ENCODE measurements at places on chromosomes 12 and 14.
A peak's percentile ranks its signal among the peaks of the same experiment; 100 is the strongest.

DNA sequence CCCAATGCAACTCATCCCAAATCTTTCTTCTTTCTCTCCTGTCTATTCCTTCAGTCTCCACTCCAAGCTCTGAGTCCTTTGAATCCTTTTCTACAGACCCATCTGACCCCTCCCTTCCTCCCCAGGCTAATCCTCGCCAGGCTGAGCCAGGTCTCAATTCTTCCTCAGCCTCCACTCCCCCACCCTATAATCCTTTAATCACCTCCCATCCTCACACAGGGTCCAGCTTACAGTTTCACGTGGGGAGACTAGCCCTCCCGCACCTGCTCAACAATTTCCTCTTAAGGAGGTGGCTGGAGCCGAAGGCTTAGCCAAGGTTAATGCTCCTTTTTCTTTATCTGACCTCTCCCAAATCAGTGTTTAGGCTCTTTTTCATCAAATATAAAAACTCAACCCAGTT lies 63.8 kb downstream of the MOK start:
- DNase-seq: no peak

DNA sequence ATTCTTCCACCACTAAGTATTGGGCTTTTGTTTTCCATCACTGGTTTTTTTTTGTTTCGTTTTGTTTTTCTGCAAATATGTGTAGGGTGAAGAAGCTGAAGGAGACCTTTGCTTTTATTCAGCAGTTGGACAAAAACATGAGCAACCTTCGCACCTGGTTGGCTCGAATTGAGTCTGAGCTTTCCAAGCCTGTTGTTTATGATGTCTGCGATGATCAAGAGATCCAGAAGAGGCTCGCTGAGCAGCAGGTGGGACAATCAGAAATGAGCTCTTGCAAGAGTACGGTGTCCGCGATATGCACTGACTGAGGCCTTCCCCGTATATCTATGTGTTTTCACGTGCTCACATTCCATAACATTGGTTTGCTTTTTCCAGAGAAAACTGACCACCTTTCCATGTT lies 91.5 kb downstream of the ESR2 start:
- DNase-seq: no peak

GRCh38 chr12:95205016-95205624 lies 12.1 kb downstream of the FGD6 start:
- DNase-seq: no peak

DNA sequence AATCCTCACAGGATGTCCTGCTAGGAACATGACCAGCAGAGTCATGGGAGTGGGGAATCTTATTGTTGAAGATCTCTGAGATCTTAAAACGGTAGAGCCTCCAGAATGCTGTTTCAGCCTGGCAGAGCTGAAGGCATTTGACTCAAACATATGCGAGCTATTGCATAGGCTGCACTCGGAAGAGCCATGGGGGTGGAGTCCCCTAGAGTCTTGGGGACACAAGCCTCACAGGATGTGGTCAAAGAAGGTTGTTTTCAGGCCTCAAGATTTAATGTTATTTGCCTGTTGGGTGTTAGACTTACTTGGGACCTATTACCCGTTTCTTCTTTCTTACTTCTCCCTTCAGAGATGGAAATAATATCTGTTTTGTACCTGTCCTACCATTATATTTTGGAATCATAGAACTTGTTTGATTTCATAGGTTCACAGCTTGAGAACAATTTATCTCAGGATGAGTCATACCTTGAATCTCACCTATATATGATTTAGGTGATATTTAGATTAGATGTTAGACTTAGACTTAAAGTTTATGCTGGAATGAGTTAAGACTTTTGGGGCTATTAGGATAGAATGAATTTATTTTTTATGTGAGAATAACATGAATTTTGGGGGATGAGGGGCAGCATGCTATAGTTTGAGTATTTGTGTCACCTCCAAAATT lies 172.2 kb upstream of the ATP2B1 start:
- no peak for DNase-seq

GRCh38 chr14:56243110-56243509 lies 124.9 kb downstream of the PELI2 start:
- DNase-seq: peak; percentile 7

DNA sequence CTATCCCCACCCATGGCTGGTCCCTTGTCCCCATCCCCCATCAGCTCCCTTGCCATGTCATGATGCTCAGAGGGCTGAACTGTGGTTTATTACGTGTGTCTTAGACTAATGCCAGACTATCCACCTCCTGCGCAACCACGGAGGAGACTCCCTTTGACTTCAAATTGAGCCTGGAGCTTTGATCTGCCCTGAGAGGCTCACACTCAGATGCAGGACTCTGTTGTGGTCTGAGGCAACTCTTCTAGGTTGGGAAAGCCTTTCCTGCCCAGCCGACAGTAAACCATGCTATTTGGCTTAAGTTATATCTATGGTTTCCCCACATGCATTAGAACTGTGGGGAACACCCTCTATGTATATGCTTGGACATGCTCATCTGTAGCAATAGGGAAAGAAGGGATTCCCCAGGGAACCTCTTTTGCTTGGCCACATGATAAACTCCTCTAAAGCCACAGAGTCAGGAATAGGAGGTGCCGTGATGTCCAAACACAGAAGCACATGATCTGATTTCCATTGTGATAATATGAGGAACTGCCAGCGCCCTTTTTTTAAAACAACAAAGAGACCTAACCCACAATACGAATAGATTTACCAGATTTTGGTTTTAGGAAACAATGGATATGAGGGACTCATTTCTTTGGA lies 11.1 kb upstream of the LGALS3 start:
- no peak for DNase-seq

DNA sequence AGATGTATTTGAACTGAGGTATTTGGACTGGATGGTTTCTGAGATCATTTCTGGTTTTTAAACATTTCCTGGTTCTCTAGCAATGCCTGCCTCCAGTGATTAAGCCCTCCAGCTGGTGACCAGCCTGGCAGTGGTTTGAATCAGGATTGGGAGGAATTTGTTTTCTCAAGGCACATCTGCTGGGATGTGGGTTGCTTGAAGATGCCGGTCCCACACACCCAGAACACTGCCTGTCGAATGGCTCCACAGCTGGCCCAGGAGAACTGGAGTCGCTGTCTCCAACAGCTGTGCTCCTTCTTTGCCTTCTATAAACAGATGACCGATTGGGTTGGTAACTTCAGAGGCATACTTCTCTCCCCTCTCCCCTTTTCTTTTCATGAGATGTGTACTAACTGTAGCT lies 258.0 kb upstream of the DDHD1 start:
- DNase-seq: peak; percentile 81

- DNase-seq: no peak
Observed at GRCh38 chr14:101505236-101505970, 55.9 kb upstream of the DIO3 start.

GRCh38 chr14:92770484-92770883 lies 22.1 kb upstream of the LGMN start:
- no peak for DNase-seq

- no peak for DNase-seq
Observed at GRCh38 chr12:64609536-64610078, 688 bp upstream of the RASSF3 start.

- DNase-seq: no peak
Observed at GRCh38 chr12:52125476-52125900, 46.0 kb downstream of the SMIM41 start.

DNA sequence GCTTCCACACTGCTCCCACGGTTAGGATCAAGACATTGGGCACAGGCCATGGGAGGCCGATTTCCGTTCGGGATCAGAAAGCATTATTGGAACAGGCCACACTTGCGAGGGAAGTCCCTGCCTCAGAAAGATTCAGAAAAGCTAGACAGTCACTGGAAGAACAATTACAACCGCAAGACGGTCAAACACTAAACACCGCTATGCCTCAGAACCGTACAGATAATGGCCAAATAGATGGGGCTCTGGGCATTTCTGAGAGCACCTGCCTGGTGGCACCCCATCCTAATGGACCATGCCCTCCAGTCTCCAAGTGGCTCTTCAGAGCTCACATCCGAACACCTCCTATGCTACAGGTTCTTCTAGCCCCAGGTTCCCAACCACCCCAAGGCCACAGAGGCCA lies 42.0 kb downstream of the SSH1 start:
- no peak for DNase-seq
